ENCODE measurements at places on chromosomes 16 and 17. TPM values are rescaled to one million over a fixed set of nuclear protein-coding genes. Genes with fewer than 3 reads are reported as not detected.

Gene FOXC2
- 2.0 TPM for total RNA-seq

Gene BMERB1
- total RNA-seq: 9.9 TPM

Gene TMIGD1
- not detected for total RNA-seq

Gene MT1A
- 0.65 TPM for total RNA-seq

Gene UBE2I
- 33.7 TPM for total RNA-seq

Gene TEFM
- total RNA-seq: 10.2 TPM

Gene ARL6IP1
- 358 TPM for total RNA-seq
